SHP77 (cell line): ENCODE measurements at places on chromosomes 1 and 21.

- no peak for DNase-seq
Measured at GRCh38 chr1:56469640-56470371, 109.6 kb downstream of the PLPP3 start.

- DNase-seq, result no peak
Measured at GRCh38 chr1:151720554-151720953, 768 bp upstream of the RIIAD1 start.

- peak; percentile 53 for DNase-seq
Measured at GRCh38 chr1:213070406-213070805, 19.4 kb downstream of the RPS6KC1 start.

DNA sequence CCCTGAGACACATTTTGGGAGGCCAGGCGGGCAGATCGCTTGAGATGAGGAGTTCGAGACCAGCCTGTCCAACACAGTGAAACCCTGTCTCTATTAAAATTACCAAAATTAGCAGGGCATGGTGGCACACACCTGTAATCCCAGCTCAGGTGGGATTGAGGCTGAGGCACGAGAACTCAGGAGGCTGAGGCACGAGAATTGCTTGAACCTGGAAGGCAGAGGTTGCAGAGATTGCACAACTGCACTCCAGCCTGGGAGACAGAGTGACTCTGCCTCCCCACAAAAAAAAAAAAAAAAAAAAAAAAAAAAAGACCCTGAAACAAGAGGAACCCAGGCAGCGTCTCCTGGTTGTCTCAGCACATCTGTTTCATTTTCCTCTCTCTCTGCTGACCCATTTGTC, 24.2 kb downstream of the PGM1 start:
- no peak for DNase-seq

DNA sequence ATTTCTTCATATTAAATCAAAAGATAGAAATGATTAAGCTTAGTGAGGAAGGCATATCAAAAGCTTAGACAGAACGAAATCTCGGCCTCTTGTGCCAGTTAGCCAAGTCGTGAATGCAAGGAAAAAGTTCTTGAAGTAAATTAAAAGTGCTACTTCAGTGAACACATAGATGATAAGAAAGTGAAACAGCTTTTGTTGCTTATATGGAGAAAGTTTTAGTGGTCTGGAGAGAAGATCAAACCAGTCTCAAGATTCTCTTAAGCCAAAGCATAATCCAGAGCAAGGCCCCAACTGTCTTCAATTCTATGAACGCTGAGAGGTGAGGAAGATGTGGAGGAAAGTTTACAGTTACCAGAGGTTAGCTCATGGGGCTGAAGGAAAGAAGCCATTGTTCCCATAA, 88.4 kb downstream of the ADGRL2 start:
- DNase-seq, result no peak

GRCh38 chr1:30783256-30783915, 25.8 kb upstream of the LAPTM5 start:
- DNase-seq, result no peak

DNA sequence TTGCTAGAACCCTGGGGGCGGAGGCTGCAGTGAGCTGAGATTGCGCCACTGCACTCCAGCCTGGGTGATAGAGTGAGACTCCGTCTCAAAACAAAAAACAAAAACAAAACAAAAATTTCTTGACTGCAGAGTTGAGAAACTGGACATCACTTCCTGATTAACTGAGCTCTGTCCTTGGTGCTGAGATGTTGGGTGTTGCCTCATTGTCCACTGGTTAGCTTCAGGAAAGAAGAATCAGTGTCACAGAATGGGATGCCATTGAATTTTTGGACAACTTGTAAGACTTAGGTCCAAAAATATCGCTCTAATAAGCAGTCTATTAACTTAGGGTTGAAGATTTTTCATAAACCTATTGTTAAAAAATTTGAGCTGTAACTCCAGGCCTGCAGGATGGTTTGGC, 23.8 kb upstream of the KCNA10 start:
- no peak for DNase-seq

GRCh38 chr1:17118268-17118667, 983 bp downstream of the PADI2 start:
- DNase-seq, result no peak

DNA sequence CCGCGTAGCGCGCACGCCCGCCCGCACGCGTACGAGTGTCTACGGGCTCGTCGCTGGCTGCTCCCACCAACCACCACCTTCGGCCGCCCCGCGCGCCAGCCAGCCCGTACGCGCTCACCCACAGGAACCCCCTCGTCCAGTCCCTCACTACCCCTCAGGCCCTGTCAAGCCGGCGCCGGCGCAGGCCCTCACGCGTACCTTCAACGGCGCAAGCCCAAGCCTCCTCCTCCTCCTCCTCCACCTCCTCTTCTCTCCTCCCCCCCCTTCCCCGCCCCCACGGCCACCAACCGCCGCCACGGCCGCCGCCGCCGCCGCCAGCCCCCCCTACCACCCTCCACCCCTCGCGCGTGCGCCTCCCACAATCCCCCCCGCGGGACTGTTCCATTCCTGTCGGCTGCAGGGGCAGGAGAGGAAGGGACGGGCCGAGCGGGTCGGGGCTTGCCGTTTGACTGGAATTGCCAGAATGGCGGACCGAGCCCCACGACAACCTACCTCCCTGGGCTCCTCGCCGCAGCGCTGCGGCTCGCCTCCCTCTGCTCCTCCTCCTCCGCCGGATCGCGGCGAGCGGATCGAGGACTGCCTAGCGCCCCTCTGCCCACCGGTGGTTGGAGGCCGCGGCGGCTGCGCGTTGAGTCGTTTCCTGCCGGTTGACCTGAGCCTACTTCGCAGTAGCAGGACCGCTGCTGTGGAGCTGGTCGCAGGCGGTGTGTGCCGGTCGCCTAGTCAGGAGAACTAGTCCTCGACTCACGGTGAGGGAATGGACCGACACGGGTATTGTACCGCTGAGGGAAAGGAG, at the start of gene ASH1L:
Gene ASH1L (minus strand): TSS at position 223 of the 796 bp plus-strand sequence. CDS start 41,284 bp downstream, outside the sequence.
- DNase-seq, result peak; percentile 97

GRCh38 chr1:21779613-21780521, 3.1 kb downstream of the USP48 start:
- DNase-seq, result no peak

GRCh38 chr21:41589131-41589530, 81.2 kb upstream of the TMPRSS2 start:
- no peak for DNase-seq

- no peak for DNase-seq
Measured at GRCh38 chr1:248822148-248823032, 3.3 kb downstream of the SH3BP5L start.

DNA sequence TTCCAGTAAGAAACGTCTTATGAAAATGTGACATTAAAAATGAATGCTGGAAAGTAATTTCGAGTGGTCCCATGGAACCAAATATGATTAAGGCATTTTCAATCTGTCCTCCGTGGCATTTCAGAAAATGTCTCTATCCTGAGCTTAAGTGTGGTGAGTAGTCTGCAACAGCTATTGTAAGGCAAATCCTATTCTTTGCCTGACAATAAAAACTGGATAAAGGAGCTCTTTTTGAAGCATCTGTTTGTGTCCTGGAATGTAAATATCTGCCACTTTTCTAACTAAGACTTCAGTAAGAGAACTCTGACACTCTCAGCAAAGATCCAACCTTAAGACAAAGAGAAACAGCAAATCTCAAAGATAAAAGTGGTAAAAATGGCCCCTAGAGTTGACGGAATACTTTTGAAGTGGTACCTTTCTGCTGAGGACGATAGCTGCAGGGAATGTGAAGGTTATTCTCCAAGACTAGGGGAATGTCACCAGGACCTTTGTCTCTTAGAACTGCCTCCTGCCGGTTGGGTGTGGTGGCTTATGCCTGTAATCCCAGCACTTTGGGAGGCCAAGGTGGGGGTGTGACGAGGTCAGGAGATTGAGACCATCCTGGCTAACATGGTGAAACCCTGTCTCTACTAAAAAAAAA, 486.7 kb upstream of the ZP4 start:
- DNase-seq, result no peak

DNA sequence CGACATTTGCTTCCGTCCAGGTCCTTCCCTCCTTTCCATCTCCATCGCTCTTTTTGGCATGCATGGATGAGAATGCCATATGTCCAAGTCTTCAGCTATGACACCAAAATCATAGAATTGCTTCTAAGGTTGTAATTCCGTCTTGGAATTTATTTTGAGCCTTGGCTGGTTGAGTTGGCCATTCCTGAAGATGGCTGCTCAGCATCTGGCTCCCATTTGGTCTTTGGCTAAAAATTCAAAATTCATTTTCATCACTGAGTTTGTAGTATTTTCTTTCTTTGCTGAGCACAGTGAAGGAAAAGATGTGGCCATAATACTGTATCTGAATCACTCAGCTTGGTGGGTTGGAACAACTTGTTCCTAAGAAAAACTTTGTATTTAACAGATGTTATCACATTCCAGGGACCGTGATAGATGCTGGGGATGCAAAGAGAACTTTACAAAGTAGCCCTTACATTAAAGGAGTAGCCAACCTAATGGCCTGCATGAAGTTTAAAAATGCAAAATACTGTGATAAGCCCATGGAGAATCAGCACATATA, 15.6 kb downstream of the JUN start:
- DNase-seq, result no peak
